ENCODE measurements at places on chromosomes 5 and 9. TPM values are rescaled to one million over a fixed set of nuclear protein-coding genes. Genes with fewer than 3 reads are reported as not detected.

The ENC1 gene
- total RNA-seq: 5.9 TPM

The PCDHA1 gene
- not detected for total RNA-seq

The EIF4E1B gene
- total RNA-seq: 0.05 TPM

The NEURL1B gene
- total RNA-seq: 4.7 TPM

The TRAPPC13 gene
- total RNA-seq: 33.9 TPM

The FGF10 gene
- total RNA-seq: 0.99 TPM

All from thymus (tissue), 14 donors.